ENCODE measurements at places on chromosomes 5 and 9.
A peak's percentile ranks its signal among the peaks of the same experiment; 100 is the strongest.

- no peak for DNase-seq
Observed at GRCh38 chr5:77400645-77401044, 91.5 kb downstream of the WDR41 start.

DNA sequence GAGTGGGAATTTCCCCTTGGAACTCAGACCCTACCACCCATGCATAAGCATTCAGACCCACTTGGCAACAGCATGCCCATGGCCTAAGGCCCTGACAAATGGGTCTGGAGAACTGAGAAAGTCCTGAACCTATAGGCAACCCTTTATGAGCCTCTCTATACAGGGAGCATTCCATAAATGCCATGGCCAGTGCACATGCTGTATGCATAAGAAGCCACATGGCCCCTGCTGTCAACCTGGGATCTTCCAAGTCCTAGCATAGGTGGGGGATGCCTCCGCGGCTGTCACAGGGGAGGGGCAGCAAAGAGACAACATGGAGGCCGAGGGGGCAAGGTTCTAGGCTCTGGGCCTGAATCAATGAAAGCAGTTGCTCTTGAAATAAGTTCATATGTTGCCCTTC is 8.2 kb upstream of the NIPAL4 start:
- DNase-seq, result no peak

- no peak for DNase-seq
Observed at GRCh38 chr5:6394429-6395101, 16.2 kb upstream of the MED10 start.

DNA sequence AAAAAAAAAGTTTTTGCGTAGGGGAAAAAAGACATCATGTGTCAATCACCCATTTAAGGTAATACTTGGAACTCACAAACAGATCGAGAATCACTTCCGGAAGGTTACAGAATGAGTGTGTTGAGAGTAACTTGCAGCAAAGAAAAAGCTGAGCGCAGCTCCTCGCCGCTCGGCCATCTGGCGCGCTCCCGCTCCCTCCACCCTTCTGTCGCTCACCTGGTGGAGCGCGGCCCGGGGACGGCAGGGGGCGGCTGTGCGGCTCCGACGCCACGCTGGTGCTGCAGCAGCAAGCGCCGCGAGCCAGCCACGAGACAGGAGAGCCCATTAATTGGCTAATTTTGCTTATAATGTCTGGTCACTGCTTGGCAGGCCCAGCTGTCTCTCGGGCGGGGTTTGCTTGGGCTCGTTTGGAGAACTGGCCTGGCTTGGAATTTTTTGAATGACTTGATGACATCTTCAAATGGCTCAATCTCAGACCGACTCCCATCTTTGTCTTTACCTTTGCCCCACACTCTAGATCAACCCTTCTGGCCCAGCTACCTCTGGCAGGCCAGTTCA is 601.8 kb downstream of the CCDC171 start:
- DNase-seq, result no peak

DNA sequence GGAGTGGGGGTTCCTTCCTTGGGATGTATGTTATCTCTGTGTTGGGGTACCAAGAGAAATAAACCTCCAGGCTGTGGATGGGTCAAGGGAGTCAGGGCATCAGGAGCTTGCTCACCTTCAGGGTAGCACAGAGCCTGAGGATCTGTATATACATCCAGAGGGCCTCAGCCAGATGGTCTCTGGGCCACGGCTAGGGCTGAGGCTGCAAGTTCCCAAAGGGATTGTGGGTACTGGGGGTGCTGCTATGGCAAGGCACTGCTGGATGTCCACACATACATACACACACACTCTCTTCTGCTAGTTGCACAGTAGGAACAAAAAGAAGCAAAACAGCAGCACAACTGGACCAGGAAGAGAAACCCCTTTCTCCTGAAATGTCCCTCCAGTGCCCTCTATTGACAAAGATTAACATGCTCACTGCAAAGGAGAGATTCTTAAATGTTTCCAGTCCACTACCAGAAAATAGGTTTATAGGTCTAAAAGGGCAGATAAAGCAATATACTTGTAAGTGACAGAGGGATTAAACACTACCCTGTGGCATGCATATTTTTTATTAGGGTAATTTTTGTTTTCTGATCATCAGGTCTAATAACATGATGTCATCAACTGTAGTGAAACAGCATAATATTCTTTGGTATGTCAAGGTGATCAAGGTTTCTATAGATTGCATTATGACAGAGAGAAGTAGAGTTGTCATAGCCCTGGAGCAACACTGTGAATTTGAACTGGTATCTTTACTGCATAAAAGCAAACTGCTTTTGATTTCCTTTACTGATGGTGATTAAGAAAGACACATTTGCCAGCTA is 56.3 kb upstream of the KCNN2 start:
- DNase-seq, result no peak

DNA sequence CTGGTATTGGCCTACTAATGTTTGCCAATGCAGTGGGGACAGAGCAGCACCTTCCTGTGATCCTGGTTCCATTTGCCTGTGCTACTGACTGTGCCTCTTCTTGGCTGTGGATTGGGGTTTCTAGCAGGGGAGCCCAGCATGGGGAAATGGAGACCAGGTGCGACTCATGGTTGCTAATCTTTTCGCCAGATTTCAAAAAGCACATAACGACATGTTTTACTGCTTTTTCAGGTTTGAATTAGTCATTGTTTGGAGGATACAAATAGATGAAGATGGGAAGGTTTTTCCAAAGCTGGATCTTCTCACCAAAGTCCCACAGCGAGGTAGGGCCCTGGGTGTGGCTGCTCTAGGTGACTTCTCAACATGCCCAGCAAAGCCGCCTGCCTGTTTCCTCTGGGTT is 57.6 kb downstream of the IPPK start:
- no peak for DNase-seq

GRCh38 chr5:74673011-74673790 is 11.8 kb upstream of the HEXB start:
- DNase-seq, result no peak

GRCh38 chr9:135154050-135154615 is 66.7 kb downstream of the OLFM1 start:
- no peak for DNase-seq

GRCh38 chr9:123997665-123998277 is 13.8 kb upstream of the LHX2 start:
- no peak for DNase-seq

- no peak for DNase-seq
Observed at GRCh38 chr5:111839438-111839837, 82.4 kb upstream of the NREP start.

GRCh38 chr9:120737416-120738165 is 23.3 kb upstream of the MEGF9 start:
- DNase-seq, result no peak

DNA sequence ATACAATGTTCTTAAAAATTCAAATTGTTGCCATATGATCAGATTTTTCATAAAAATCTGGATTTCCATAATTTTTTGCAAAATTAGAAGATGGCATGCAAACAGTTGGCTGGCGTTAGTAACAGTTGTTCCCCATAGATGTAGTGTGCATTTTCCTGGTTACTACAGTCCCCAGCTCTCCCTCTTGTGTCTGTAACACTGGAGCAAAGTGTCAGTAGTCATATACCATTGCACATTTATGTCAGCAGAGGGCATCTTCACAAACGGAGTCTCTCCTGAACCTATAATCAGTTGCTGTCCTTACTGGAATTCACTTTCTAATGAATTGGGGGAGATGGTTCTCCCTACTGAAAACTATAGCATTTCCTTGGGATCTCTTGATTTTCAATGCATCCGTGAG is 44.7 kb upstream of the DMAC1 start:
- no peak for DNase-seq

- no peak for DNase-seq
Observed at GRCh38 chr9:84823421-84824271, 154.1 kb downstream of the NTRK2 start.

DNA sequence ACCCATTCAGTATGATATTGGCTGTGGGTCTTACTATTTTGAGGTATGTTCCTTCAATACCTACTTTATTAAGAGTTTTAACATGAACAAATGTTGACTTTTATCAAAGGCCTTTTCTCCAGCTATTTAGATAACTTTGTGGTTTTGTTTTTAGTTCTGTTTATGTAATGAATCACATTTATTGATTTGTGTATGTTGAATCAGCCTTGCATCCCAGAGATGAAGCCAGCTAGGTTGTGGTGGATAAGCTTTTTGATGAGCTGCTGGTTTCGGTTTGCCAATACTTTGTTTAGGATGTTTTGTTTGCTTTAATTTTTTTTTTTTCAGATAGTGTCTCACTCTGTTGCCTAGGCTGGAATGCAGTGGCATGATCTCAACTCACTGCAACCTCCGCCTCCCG is 609.0 kb upstream of the COX7C start:
- DNase-seq, result no peak

GRCh38 chr5:171392585-171393159 is 5.0 kb downstream of the NPM1 start:
- DNase-seq, result no peak

GRCh38 chr9:35687306-35687705 is 2.4 kb downstream of the TPM2 start:
- DNase-seq, result no peak

GRCh38 chr5:141001844-141002604 is 35.7 kb downstream of the PCDHAC2 start:
- no peak for DNase-seq

DNA sequence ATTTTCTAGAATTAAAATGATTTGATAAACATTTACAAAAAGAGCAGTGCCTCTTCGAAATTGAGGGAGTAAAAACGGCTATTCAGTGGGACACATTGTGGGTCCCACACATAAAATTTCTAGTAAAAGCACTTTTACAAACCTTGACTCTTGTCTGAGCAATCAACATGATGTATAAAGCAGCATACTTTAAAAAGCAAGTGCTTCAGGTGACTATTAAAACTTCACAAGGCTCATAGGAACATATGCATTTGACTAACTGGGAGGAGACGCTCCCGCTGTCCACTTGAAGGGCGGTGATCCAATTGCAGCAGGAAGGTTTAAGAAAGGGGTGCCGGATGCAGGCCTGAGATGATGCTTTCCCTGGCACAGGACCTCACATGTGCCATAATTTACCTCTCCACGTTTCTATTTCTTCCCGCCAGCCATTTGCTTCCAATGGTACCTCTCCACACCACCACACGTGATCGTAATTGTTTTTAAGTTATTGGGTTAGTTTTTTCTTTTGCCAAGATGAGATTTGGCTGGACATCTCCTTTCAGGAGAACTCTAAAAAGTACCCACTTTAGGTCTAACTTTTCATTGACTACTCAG is 1.8 kb downstream of the MCTP1 start:
- DNase-seq, result no peak

- DNase-seq, result no peak
Observed at GRCh38 chr5:157748760-157749461, 5.4 kb downstream of the LSM11 start.

GRCh38 chr5:32583582-32584232 is 1.6 kb upstream of the SUB1 start:
- DNase-seq, result no peak

DNA sequence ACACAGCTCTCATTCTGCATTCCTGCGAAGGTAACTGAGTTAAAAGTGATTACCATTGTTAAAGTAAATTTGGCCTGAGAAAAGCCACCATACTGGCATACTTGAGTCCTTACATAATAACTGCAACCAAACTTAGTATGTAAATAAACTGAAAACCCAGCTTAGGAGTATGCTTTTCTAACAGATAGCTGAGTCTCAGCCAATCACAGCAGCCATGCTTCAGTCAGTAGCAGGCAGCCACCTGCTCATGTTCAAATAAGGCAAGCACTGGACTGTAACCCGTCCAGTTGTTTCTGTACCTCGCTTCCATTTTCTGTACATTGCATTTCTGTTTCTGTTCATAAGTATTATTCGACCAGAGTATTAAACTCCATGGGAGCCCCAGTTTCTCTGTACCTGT is 58.6 kb downstream of the GCNT4 start:
- no peak for DNase-seq

- no peak for DNase-seq
Observed at GRCh38 chr5:40733434-40733833, 22.3 kb downstream of the TTC33 start.

DNA sequence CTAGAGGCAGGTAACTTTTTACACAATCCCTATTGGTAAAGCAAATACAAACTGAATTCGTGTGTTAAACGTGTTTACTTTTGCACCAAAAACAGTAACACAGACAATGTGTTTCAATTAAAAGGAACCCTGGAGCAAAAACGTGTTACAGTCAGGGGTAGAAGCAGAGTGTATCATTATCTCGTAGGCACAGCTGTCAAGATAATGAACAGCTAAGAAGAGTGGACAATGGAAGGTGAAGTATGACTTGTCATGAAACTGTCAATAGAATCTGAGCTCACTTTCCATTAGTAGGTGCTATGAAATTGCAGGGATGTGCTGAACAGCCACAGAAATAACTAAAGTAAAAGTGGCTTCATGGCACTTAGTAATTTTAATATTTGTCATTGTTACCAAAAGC is 1229.8 kb upstream of the WWC1 start:
- DNase-seq, result no peak

GRCh38 chr9:86322973-86323644 is 31.1 kb downstream of the TUT7 start:
- no peak for DNase-seq

GRCh38 chr9:104682642-104683041 is 11.7 kb upstream of the OR13D1 start:
- DNase-seq, result peak; percentile 6

- no peak for DNase-seq
Observed at GRCh38 chr5:76149636-76150035, 66.5 kb downstream of the SV2C start.

GRCh38 chr9:9478741-9479140 is 1134.1 kb downstream of the PTPRD start:
- no peak for DNase-seq

- no peak for DNase-seq
Observed at GRCh38 chr9:96383165-96383942, at the start of gene SLC35D2. Gene SLC35D2 (minus strand): TSS chr9:96383711. CDS start chr9:96383634, 77 bp downstream.

GRCh38 chr5:143717400-143717799 is 94.6 kb upstream of the HMHB1 start:
- no peak for DNase-seq

DNA sequence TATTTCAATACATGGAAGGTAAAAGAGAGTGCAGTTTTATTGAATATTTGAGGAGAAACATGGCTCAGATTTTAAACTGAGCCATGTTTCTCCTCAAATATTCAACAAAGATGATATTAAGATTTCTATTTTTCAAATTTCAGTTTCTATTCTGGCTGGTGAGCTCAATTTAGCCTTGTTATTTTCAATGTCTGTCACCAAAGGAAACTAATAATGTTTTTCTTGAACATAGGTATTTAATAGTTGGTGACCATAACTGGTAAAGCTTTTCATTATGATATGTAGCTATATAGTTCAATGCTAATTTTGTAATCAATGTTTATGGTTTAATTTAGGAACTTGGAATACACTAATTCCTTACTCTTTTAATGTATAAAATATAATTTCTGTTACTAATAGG is 177.4 kb downstream of the FER start:
- DNase-seq, result no peak
